ENCODE measurements at places on chromosomes 13 and 19.

DNA sequence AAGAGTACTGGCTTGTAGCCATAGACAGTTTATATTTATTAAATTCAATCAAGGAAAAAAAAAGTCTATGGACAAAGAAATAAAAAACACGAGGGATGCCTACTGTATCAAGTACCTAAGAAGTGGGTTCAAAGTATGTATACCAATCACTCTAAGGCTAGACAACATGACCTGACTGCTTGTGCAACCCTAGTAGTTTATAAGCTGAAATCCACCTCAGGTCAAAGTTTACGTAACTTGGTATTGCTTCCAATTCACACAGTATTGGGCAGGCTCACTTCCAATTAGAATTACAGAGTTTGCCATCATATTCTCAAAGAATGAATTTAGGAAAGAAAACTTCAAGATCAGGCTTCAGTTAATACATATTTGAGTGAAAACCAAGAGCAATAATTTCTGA, 657.8 kb downstream of the DACH1 start:
- DNase-seq, result no peak

DNA sequence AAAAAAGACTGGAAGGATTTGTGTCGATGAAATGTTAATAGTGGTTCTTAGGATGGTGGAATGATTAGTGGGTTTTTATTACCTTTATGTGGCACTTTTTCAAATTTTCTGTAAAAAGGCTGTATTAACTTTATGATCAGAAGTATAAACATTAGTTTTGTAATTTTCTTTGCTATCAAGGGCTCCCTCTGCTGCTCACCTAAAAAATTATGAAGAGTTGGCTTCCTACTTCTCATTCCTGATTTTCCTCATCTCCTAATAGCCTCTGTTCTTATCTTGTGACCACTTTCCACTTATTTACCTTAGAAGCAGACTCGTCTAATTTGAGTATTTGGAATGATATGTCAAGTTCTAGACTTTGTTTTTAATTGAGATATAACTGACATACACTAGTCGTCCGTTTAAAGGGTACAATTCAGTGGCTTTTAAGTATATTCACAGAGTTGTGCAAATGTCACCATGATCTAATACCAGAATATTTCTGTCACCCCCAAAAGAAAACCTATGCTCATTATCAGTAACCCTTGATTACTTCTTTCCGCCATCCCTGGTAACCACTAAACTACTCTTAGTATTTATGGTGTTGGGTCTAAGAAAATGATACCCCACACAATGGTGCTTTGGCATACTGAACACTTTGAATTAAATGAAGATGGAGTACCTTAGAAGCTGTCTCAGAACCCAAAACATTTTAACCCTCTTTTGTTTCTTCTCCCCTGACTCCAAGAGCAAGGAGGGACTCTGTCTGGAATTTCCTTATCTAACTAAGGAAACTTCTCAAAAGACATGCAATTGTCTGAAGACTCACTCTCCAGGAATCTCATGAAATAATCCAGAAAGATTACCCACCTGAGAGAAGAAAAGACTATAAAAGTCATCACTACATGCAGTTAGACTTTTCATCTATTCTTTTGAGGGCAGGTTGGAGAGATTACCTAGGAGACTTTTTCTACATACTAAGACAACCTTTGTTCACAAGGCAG, 311.3 kb downstream of the DLEU7 start:
- DNase-seq, result no peak

- DNase-seq, result no peak
Measured at GRCh38 chr13:85095418-85096272, 703.6 kb downstream of the SLITRK6 start.

DNA sequence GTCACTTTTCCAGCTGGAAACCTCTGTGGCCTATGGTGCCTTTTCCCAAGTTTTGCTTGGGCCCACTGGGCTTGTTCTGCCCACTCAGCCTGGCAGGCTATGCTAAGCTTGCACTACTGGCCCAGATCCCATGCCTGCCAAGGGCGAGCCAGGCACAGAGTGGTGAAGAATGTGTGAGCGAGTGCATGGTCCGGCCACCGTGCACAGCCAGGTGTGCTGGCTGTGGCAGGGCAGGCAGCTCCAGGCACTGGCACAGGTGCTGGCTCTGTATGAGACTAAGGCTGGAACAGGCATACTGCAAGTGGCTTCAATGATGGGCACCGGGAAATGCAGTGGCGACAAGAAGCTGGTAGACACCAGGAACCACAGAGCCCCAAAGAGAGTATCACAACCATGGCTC, 50.1 kb upstream of the MAB21L1 start:
- DNase-seq, result no peak

DNA sequence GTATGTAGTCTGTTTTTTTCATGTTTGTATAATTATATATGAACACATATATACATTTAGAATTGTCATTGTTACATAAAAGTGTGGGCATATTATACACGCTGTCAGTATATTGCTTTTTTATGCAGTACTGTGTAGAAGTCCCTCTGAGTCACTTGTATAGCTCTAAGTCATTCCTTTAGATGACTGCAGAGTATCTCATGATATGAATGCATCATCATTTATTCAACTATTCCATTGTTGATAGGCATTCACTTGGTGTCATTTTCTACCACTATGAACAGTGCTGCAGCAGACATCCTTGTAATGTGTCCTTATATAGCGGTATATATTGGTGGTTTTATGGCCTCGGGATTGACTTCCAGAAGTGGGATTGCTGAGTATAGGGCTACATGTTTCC, 15.3 kb downstream of the RFXAP start:
- DNase-seq, result no peak

GRCh38 chr19:6811906-6812305, 39.4 kb downstream of the VAV1 start:
- no peak for DNase-seq

- no peak for DNase-seq
Measured at GRCh38 chr13:72692884-72693514, 34.4 kb downstream of the MZT1 start.

DNA sequence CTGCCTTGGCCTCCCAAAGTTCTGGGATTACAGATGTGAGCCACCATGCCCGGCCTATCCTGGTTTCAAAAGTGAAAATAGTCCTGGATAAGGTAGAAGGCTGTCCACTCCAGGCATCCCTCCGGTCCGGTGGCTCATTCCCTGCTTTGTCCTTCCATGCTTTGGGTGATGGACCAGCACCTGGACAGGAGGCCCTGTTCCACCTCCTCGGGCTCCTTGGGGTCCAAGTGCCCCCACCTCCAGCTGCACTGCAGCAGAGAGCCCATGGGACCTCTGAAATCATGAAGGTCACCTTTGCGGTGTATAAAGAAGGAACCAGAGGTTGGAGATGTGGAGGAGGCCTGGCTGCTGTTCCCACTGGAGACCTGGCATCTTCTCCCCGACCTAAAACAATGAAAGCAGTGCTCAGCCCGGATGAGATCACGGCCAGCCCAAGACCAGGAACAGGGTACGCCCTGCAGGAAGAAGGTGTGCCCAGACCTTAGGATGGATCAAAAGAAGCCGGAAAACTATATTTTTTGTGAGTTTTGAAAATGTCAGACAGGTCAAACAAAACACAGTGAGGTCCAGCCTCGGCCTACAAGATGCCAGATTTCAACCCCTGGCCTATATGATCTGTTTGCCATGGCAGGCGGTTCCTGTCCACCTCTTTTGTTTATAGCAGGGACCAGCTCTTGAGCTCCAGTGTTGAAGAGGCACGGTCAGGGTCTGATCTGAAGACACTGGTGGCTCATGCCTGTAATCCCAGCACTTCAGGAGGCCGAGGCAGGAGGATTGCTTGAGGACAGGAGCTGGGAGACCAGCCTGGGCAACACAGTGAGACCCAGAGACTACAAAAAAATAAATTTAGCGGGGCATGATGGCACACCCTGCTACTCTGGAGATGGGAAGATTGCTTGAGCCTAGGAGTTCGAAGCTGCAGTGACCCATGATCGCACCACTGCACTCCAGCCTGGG, 5.8 kb downstream of the LSR start:
- no peak for DNase-seq

DNA sequence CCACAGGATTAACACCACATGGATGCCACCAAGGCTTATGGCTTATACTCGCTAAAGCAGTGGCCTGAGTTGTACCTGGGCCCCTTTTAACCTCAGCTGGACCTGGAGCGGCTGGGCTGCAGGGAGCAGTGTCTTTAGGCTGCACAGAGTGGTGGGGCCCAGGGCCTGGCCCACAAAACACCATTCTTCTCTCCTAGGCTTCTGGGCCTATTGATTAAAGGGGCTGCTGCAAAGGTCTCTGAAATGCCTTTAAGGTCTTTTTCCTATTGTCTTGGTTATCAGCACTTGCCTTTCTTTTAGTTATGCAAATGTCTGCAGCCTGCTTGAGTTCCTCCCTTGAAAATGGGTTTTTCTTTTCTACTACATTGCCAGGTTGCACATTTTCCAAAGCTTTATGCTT, 973.9 kb upstream of the PRR20A start:
- DNase-seq, result no peak

GRCh38 chr13:107883561-107884175, 331.7 kb downstream of the LIG4 start:
- no peak for DNase-seq

DNA sequence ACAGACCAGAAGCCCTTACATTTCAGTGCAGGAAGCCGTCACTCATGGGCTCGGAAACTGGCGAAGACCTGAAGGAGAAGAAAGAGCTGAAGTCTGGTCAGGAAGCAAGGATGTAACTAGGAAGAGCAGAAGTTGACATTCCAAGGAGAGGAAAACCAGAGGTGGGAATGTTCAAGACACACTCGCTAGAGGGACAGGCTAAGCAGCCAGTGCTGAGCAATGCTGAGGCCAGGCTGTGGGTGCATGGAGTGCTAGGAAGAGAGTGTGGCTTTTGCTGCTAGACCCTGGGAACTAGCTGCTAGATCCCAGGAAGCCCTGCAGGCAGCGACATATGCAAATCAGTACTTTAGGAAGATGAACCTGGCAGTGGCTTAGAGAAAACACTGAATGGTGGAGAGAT, 12.1 kb upstream of the URAD start:
- DNase-seq, result no peak

Measured in fibroblast of skin of left quadriceps (primary cell).